Psoas muscle (tissue), 8 donors: ENCODE measurements at places on chromosomes 4 and X. TPM values are rescaled to one million over a fixed set of nuclear protein-coding genes. Genes with fewer than 3 reads are reported as not detected.
A peak's percentile ranks its signal among the peaks of the same experiment; 100 is the strongest.

DNA sequence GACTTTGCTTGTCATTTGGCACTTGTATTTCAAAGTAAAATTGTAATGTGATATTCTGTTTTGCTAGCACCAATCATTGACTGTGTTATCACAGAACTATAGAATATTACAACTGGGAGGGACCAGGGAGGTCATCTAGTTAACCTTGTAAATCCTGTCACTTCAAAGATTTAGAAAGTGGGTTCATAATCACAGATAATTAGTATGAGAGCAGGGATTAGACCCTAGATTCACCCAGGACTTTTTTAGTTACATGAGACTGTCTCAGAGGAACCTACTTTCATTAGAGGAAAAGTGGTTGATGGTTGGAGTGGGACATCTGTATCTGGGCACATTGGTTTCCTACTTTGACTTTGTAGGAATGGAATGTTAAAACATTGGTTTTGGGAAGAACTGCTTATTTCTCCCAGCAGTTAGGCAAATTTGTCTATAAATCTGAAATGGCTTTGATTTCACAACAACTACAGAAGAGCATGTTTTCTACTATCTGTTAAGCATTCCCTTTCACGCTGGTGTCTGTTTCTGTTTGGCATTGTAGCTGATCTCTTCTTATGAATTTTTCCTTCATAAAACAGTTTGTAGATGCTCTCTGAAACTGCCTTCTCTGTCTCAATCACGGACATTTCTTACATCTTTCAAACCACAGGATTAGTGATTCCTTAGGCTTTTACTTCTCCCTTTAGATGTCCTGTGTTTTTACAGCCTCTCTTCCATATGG lies 144.1 kb downstream of the DIPK2B start:
- DNase-seq = no peak

The SSX1 gene
- not detected for total RNA-seq

DNA sequence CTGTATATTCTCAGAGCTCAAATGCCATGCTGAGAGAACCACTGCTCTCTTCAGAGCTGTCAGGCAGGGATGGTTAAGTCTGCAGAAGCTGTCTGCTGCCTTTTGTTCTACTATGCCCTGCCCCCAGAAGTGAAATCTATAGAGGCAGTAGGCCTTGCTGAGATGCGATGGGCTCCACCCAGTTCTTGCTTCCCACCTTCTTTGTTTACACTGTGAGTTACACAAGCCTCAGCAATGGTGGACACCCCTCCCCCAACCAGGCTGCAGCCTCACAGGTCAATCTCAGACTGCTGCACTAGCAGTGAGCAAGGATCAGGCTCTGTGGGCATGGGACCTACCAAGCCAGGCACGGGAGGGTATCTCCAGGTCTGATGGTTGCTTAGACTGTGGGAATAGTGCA lies 271.6 kb downstream of the CENPC start:
- no peak for DNase-seq

GRCh38 chrX:41276661-41277506 lies 57.1 kb upstream of the DDX3X start:
- no peak for DNase-seq

DNA sequence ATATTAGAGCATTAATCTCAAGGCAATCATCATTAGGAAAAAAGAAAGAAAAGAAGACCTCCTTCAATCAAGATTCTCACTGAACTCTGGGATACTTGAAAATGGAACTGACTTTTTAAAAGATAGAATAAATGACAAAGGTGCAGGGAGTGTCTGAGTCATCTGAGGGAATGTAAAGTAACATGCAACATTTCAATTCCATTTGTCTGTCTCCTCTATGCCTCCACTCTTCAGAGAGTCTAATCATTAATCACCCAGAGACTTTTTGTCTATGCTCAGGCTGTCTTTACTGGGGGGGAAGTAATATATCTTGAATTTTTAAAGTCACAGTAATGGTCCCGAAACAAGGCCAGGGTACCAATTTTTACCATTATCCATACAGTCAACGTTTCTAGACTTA lies 55.0 kb upstream of the PACRGL start:
- no peak for DNase-seq

The IBSP gene
- not detected for total RNA-seq

GRCh38 chr4:147550626-147551246 lies 66.5 kb upstream of the TMEM184C start:
- no peak for DNase-seq

GRCh38 chrX:71254092-71254963 lies at the start of gene ZMYM3:
TSS of gene ZMYM3 (minus strand) at chrX:71254140. CDS start at chrX:71253255, 885 bp downstream.
- peak; percentile 88 for DNase-seq

DNA sequence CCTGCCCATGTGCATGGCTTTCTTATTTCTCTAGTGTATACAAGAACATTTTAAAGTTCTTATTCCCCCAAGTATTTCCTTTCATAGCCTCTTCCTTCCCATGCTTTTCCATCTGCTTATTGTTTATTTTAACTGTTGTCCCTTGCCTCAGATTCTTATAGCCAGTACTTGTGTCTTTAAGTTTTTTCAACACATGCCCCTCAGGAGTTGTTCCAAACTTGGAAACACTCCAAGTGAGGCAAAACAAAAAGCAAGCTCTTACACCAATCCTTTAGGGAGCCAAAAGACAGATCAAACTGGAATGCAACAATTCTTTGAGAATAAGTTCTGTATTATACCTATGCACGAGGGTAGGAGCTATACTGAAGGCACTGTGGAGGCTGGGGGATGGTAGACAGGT lies 222.0 kb upstream of the STK26 start:
- no peak for DNase-seq

- DNase-seq = no peak
Measured at GRCh38 chr4:155491336-155492120, 114.8 kb upstream of the MAP9 start.

- no peak for DNase-seq
Measured at GRCh38 chr4:56301181-56301996, 85.9 kb downstream of the AASDH start.

GRCh38 chr4:139889264-139889663 lies 223.6 kb downstream of the MGST2 start:
- DNase-seq = no peak

The CLDN2 gene
- 0.10 TPM for total RNA-seq

GRCh38 chr4:122639181-122639580 lies 18.3 kb upstream of the IL21 start:
- DNase-seq = no peak

The GLUD2 gene
- 0.30 TPM for total RNA-seq
